Activated CD4-positive, alpha-beta T cell treated with anti-CD3 and anti-CD28 coated beads, Interleukin-2, amount 10 ng/mL, durations not matched to agents 24 days and 14 days (primary cell): ENCODE measurements at places on chromosomes 3 and 15. TPM values are rescaled to one million over a fixed set of nuclear protein-coding genes. Genes with fewer than 3 reads are reported as not detected.
A peak's percentile ranks its signal among the peaks of the same experiment; 100 is the strongest.

GRCh38 chr3:49972656-49973055 is 32.7 kb downstream of the RBM6 start:
- no peak for DNase-seq

GRCh38 chr15:52558196-52558595 is 10.6 kb downstream of the ARPP19 start:
- DNase-seq = peak; percentile 85

DNA sequence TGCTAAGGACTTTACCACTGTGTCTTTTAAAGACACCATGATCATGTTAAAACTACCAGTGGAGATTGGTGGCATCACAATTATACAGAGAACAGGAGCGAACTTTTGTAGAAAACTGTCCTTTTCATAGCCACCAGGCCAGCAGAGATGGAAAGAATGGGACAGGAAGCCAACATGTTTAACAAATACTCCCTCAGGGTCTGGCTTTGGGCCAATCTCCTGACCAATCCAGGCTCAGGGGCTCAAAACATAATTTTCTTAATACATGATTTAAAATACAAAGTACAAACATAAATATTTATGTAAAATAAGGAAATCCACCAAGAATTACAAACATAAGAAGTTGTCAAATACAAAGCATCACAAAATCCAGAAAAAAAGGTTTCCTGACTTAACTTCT is 266.0 kb downstream of the VPS13C start:
- DNase-seq = peak; percentile 6

RUBCN gene
- 38.8 and 41.0 TPM in 2 replicates for total RNA-seq

FOXB1 gene
- total RNA-seq = 0.54 and 0.68 TPM in 2 replicates

NLGN1 gene
- not detected in 2 replicates for total RNA-seq

DNA sequence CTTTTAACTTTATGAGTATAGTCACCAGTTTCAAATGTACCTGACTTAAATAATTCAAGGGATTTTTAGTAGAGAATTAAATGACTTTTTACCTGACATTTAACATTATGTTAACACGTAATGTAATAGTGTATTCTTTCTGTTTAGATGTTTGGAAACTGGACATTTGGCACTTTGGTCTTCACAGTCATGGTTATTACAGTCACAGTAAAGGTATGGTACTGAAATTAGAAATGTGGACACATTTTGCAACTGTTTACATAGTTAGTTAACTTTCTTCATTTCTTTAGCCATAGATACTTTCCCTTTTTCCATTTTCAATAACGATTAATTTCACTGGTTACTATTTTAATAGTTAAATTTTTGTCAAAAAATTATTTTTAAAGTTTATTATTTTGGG is 83.8 kb downstream of the DCUN1D1 start:
- no peak for DNase-seq

DNA sequence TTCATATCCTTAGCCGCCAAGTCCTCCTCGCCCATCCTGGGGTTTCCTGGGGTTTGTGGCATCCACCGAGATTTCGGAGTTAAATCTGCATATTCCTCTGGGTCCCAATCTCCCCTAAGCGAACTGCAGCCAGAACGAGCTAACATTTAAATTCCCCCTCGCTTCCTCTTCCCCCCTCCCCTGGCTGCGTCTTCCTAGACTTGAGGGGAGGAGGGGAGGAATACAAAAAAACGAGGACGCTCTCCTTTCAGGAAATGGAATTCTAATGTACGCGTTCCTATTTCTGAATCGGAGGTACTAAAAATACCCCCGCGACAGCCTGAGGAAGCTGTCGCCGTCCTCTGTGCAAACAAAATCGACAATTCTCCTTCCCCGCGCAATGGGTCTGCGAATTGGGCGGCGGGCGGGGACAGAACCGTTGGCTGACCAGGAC is 5.6 kb downstream of the FEZF2 start:
- DNase-seq = no peak

GRCh38 chr15:46496491-46497115 is 861.8 kb downstream of the SQOR start:
- no peak for DNase-seq

WNT5A gene
- total RNA-seq = not detected in 2 replicates
